Omental fat pad (tissue), 4 donors: ENCODE measurements at places on chromosomes 5 and 9. TPM values are rescaled to one million over a fixed set of nuclear protein-coding genes. Genes with fewer than 3 reads are reported as not detected.

The SLC44A1 gene
- total RNA-seq: 62.3 TPM

The PCDHB14 gene
- 2.8 TPM for total RNA-seq

The FANCC gene
- total RNA-seq: 4.6 TPM

DNA sequence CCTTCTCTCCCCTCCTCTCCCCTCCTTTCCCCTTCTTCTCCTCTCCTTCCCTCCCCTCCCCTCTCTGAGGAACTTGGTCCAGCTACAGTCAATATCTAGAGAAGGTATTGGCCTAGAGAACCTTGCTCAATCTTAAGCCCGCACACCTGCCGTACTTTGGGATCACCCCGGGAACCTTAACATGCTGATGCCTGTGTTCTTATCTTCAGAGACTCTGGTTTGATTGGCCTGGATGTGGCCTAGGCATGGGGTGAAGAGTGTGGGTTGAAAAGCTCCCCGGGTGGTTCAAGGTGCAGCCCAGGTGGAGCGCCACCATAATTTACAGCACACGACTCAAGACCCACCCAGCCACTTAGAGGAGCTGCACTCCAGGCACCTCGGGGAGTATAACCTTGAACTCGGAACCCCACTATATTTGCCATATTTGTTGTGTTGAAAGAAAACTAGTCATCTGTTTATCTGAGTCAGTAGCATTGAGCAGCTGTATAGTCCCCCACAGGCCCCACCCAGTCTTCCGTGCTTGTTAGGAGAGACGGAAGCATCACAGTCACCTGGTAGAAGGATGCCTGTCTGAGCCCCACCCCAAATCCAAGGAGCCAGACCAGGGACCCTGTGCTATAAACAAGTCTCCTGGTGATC is 14.4 kb upstream of the PHF19 start:
- DNase-seq: no peak

GRCh38 chr5:97455996-97456395 is 272.9 kb upstream of the RIOK2 start:
- no peak for DNase-seq

GRCh38 chr9:115972843-115973595 is 180.6 kb upstream of the PAPPA start:
- DNase-seq: no peak

GRCh38 chr5:175472378-175472777 is 6.0 kb upstream of the SFXN1 start:
- no peak for DNase-seq

DNA sequence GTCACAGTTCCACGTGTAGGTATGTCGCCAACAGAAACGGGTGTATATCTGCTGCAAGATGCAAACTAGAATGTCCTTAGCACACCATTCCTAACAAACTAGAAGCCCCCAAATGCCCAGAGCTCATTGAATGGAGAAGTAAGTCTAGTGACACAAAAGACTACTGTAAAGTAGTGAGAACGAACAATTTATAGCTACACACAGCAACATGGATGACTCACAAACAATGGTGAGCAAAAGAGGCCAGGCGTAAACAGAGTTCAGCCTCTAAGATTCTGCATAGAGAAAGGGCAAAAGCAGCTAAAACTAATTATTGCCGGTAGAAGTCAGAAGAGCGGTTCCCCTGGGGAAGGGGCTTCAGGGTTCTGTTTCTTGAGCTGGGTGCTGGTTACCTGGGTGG is 74.7 kb downstream of the AMBP start:
- no peak for DNase-seq

GRCh38 chr9:91896513-91897121 is 53.4 kb downstream of the ROR2 start:
- DNase-seq: peak; percentile 21

- no peak for DNase-seq
These were observed 90.1 kb upstream of the NEURL1B start for GRCh38 chr5:172550996-172551395.

DNA sequence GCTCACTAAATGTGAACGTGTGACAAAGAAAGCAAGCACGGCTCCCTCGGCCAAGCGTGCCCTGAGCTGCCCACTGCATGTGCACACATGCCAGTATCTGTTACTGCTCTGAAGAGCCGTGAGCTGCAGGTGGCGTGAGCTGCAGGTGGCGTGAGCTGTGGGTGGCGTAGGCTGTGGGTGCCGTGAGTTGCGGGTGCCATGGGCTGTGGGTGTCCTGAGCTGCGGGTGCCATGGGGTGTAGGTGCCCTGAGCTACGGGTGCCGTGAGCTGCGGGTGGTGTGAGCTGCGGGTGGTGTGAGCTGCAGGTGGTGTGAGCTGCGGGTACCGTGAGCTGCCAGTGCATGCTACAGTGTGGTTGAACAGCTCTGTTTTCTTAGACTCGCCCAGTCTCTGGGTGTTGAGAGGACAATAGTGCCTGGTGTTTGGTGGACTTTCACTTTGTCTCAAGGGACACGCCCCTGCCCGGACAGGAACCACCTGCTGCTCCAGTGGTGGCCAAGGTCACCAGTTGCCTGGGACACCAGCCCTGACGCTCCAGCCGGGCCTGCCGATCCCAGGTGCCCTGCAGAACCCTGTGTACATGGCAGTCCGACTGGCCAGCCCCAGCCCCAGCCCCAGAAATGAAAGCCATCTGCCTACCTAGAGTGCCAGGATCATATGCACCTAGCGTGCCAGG is 6.7 kb downstream of the CCDC187 start:
- no peak for DNase-seq

The P4HA2 gene
- total RNA-seq: 37.7 TPM

DNA sequence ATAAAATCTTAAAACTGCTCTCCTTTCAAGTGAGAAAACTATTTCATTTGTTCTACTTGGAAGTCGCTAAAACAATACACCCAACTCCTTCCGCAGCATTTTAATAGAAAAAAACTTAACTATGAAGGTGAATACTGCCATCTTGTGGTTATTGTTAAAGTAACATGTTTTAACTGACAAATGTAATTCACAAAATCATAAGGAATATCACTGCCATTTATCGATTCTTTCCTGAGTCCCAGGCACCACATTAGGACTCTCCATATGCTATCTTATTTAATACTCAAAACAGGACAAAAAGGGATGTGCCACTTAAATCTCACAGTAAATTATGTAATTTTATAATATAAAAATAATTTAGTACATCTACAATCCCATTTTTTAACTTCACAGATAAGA is 130.5 kb upstream of the ITGA1 start:
- DNase-seq: no peak

- DNase-seq: no peak
These were observed 65.8 kb downstream of the NDUFAF2 start for GRCh38 chr5:61010467-61011454.

DNA sequence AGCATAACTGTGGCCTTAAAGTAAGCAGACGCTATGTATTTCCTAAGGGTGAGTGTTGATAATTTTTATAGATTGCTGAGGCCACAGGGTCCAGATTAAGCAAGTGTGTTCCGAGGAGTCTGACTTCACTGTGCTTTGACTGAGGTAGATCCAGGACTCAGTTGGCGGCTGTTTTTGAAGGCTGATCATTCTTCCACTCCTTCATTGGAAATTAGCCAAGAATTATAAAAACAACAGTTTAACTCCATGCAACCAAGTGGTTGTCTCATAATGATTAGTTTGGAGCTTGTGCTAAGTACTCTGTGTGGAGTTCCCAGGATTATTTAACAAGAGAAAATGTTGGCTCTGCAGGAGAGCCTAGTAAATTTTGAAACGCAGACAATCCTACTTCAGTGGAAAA is 19.1 kb downstream of the IQGAP2 start:
- DNase-seq: no peak

- DNase-seq: no peak
These were observed 19.9 kb upstream of the S1PR3 start for GRCh38 chr9:88971131-88971960.

The COL23A1 gene
- 0.79 TPM for total RNA-seq

DNA sequence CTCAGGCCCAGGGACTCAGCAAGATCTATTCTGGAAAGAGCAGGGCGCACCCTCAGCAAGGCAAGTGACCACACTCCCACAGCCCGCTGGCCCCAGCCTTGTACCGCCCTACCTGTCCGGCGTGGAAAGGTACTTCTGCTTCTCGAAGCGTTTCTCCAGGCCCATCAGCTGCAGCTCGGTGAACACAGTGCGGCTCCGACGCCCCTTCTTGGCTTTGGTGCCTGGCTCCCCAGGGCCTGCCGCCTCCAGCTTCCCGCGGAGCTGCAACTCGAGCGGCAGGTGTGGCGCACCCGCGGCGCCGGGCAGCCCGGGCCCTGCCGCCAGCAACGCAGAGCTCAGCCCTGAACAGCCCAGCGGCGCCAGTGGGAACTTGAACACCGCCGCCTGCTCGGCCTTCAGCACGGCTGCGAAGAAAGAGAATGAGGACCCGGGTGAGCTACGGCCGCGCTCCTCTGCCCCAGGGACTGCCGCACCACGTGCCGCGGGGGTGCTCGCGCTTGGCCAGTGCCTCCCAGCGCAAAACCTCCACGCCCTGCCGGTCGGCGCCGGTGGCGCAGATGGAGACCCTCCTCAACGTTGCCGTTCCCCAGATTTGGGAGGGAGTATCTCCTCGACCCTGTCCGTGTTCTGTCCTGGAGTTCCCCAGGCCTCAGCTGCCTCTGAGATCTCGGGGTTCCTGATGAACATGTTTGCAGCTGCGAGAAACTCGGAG is 2.2 kb downstream of the BARX1 start:
- no peak for DNase-seq

DNA sequence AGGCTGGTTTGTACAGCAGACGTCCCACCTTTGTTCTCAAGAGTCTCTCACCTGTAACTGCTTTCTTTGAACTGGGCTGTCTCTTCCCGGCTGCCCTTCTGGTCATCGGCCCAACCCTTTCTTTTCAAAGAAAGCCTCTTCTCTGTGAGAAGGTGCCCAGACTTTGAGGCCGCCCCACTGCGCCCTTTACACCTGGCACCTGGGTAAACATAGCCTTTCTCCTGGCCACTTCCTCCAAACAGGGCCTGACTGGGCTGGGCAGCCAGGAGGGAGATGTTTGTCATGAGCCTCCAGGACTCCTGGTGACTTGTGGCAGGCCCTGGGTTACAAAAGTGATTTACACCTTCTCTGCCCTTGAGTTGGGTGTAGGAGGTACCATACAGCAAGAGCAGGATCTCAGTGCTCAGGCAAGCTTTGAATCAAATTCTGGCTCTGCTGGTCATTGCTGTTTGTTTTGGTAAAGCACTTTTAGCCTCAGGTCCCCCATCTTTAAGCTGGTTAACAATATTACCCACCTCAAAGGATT is 127.2 kb upstream of the CXCL14 start:
- DNase-seq: no peak

DNA sequence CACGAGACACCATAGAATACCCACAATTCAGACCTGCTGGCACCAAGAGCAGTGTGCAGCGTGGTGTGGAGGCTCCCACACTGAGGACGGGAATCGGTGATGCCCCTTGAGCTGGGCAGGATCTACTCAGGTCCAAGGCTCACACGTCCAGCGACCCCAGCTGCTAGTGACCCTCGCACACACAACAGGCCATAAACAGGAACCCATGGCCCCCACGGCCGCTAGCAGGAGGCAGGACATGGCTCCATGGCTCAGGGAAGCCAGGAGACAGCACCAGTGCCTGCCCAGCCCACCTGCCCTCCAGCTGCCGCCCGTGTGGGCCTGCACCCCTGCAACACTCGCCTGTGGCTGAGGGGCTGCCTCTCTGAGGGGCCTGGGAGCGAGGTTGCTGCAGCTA is 43.4 kb upstream of the SLC9A3 start:
- no peak for DNase-seq

- DNase-seq: no peak
These were observed 97.8 kb downstream of the STK32A start for GRCh38 chr5:147332658-147333057.

The OLFM1 gene
- total RNA-seq: 25.2 TPM

GRCh38 chr9:88776717-88777497 is 214.4 kb upstream of the S1PR3 start:
- DNase-seq: no peak

DNA sequence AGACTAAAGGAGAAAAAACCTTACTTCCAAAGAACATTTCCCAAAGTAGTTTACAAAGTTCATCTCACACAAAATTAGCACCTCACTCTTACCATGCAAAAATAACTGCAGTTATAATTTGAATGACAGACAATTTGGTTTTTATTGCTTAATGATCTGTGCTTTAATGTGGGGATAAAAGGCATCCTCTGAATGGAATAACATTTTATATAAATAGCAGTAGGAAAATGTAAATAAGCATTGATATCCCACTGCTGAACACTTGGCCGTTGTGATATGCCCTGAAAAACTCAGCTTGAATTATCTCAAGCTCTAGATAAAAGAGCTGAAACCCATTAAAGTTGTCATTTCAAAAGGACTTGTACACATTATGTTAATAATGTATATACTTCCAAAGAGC is 93.2 kb downstream of the OSMR start:
- no peak for DNase-seq

DNA sequence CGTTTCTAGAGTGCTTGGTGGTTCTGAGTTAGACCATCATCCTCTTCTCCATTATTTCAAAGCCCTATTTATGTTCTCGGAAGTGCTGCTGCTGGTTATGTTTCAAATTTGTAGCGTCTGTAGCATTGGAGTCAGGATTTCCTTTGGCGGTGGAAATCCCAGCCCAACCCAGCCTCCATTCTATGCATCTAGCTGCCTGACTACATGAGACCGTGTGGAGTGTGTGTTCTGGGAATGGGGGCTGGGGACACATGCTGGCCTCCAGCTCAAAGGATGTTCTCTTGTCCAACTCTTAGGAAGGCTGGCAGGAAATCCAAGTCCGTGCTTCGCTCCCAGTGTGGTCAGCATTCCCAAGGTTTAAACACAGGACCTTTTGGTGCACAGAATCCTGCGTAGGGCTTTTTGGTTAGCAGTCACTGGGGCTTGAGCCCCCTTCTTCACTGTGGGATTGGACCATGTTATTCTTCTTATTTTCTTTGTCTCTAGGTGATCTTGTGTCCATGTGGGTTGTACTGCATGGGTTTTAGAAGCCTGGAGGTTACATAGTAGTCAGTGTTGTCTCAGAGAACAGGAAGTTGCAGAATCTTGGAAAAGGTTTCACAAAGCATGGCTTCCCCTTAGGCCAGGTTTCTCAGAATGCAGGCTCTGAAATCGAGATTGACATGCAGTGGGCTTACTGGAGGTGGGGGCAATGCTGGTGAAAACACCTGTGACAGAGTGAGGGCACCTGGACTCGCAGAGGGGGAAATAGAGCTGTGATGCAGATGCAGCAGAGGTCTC is 132.2 kb downstream of the ARHGAP26 start:
- no peak for DNase-seq

GRCh38 chr5:55601204-55601618 is 66.4 kb upstream of the PLPP1 start:
- DNase-seq: no peak

The C9orf153 gene
- 2.8 TPM for total RNA-seq

GRCh38 chr5:108655750-108656450 is 91.8 kb upstream of the FER start:
- no peak for DNase-seq

- no peak for DNase-seq
These were observed 25.5 kb upstream of the TAS2R1 start for GRCh38 chr5:9655641-9656040.

DNA sequence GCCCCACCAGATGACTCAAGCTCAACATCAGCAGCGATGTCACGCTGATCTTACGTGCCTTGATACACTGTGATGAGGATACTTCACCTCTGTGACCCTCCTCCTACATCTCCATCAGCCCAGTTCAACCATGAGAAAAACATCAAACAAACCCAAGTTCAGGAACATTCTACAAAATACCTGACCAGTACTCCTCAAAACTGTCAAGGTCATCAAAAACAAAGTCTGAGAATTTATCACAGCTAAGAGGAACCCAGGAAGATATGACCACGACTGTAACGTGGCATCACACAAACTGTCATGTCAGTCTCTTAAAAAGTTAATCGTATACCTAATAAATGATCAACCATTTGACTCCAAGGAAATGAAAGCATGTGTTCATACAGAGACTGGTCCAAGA is 90.8 kb downstream of the COL23A1 start:
- DNase-seq: no peak

The TLX3 gene
- not detected for total RNA-seq
